ENCODE measurements at places on chromosomes 6 and 20.

GRCh38 chr6:37456126-37456525 is 23.1 kb downstream of the CMTR1 start:
- DNase-seq = no peak

DNA sequence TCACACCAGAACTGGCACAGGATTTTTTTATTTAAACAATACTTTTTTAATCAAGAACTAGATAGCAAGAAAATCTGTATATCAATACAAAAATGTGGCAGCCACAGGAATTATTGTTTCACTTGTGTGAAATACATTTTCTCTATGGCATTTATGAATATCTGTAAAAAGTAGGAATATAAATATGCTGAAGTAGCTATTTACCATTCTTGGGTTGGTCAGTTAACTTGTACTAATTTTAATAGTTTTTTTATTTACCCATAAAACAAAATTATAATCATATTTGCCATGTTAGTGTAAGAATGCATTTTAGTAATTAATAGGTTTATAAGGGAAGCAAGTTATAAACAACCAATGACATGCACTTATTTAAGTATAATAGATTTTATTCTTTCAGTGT is 31.4 kb upstream of the TMEM30A start:
- no peak for DNase-seq

DNA sequence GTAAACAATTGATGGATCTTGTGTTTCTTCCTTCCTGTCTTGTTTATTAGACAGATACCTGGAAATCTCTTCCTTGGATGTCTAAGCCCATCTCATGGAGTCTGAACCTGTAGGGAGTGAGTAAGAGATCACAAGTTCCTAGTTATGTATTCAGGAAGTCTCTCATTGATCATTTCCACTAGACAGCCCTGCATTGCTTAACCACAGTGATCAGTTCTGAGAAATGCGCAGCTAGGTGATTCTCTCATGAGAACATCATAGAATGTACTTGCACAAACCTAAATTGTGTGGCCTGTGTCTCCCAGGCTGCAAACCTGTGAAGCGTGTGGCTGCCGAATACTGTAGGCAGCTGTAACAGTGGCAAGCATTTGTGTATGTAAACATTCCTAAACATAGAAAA is 39.1 kb downstream of the FAM120B start:
- DNase-seq = no peak

DNA sequence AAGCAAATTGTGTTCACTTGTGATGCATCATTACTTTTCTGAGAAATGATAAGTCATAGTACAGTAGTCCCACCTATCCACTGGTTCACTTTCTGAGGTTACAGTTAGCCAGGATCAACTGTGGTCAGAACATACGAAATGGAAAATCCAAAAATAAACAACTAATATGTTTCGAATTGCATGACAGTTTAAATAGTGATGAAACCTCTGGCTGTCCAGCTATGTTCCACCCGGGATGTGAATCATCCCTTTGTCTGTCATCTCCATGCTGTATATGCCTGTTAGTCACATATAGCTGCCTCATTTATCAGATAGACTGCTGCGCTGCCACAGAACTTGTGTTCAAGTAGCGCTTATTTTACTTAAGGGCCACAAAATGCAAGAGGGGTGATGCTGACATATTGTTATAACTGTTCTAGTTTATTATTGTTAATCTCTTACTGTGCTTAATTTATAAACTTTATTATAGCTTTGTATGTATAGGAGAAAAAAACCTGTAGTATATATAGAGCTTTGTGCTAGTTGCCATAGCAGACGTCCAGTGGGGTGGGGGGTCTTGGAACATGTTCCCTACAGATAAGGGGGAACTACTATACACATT is 29.2 kb downstream of the AFDN start:
- no peak for DNase-seq

DNA sequence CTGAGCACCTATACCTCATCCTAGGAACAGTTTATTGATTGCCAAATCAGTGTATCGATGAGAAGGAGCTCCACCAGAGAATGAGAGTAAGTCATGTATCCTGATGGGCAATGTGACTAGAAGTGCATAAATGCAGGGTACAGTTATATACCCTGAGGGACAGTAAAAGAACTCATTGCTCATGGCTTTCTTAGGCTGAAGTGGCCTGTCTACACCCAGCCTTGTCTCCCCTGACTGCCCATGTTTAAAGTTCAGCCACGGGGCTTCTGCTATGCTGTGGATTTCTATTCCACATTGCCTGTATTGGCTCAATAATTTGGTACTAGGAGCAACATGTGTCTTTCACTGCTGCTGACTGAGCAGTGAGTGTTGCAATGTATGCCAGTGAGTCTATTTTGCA is 400.4 kb upstream of the IMPG1 start:
- DNase-seq = no peak

GRCh38 chr6:45438849-45439406 is 61.2 kb upstream of the SUPT3H start:
- DNase-seq = no peak

GRCh38 chr20:37261714-37262113 is at the start of gene GHRH:
Gene GHRH (minus strand): TSS chr20:37261814. CDS start chr20:37256889, 4,925 bp downstream.
- no peak for DNase-seq

DNA sequence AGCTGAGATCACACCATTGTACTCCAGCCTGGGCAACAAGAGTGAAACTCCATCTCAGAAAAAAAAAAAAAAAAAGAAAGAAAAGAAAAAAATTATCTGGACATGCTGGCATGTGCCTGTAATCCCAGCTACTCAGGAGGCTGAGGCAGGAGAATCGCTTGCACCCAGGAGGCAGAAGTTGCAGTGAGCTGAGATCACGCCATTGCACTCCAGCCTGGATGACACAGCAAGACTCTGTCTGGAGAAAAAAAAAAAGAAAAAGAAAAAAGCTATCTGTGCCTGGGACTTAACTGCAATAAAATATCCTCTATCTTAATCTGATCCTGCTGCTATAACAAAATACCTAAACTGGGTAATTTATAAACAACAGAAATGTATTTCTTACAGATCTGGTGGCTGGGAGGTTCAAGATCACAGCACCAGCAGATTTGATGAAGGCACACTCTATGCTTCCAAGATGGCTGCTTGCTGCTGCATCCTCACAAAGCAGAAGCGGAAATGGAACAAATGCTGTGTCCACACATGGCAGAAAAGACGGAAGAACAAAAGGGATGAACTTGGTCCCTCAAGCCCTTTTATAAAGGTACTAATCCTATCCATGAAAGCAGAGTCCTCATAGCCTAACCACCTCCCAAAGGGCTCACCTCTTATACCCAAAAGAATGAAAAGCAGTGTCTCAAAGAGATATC is 273.3 kb upstream of the JARID2 start:
- DNase-seq = no peak
